ENCODE measurements at places on chromosomes 11 and 22.

GRCh38 chr22:29266564-29267461 is 968 bp downstream of the RHBDD3 start:
- no peak for DNase-seq

DNA sequence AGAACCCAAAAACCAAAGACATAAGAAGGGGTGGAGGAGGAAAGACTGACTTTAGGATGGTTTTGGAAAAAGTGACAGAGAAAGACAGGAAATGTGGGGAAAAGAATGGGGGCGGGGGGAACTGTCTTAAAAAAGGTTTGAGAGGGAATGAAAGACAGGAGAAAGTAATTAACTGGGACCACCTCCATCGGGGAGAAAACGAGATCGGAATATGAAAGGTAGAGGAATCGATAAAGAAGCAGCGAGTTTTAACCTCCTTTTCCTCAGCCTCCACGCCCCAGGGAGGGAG is 524 bp downstream of the MTMR2 start:
- no peak for DNase-seq

DNA sequence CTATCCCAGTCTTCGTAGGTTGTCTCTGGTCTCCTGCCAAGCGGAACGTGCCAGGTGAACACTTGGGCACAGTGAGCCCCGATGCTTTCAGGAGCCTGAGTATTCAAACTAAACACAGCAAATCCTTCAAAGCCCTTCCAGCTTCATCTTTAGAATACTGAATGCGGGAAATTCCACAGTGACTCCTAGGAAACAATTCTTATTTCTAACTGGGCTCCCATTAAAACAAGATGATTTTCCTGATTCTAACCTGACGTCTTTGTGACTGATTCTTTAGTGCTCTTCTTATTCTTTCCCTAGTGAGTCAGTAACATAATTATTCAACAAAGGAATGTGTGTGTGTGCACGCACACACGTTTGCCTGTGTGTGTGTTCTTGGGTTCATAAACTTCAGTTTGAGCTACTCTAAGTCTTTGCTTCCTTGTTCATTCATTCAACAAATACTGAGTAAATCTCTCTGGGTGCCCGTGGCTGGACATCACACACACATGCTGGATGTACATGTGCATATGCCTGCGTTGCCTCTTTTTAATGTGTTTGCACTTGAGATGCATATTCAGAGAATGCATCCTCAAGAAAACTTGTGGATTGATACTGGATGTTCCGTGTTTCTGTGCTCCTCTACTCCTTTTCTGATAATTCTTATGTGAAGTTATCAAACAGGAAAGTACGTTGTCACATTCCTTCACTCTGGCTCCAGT is 134.5 kb downstream of the WNT7B start:
- no peak for DNase-seq

- no peak for DNase-seq
Observed at GRCh38 chr11:63775191-63775590, 6.6 kb upstream of the ZFTA start.

DNA sequence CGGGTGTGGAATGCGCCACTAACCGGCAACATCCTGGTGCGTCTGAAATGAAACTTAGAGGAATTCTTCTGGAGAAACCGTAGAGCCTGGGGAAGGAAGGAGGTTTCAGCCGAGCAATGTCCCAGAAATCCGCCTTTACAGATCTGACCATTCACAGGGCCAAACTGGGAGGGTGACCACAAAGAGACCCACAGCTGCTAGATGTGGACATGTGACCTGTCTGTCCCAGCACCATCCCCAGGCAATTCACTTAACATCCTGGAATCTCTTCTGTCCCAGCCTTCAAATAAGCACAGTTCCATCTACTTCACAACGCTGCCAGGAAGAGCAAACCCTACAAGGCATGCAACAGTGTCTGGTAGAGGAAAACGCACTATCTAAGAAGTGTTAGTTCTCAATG is 9.8 kb downstream of the MCAT start:
- DNase-seq, result no peak

- no peak for DNase-seq
Observed at GRCh38 chr11:122149202-122149601, 33.2 kb upstream of the BLID start.

GRCh38 chr11:11660363-11660740 is 38.5 kb upstream of the GALNT18 start:
- DNase-seq, result no peak

- DNase-seq, result peak; percentile 77
Observed at GRCh38 chr11:128720522-128720985, 26.7 kb downstream of the FLI1 start.

DNA sequence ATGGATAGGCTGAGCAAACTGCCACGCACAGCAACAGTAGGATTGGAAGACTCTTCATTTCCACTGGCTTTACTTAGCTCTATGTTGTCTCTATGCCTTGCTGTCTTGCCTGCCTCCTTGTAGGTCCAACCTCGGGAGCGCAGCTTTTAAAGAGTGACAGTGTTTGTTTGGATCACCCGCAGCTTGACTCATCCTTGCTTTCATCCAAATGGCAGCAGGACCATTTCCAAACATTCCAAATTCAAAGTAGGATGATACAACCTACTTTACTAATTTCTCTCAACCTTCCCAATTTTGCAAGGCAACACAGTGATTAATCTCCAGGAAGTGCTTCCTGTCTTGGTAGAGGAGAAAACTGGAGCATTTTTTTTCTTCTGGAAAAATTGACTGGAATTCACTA is at the start of gene MMP3:
Gene MMP3 (minus strand): TSS at position 121 of the 400 bp plus-strand sequence. CDS start 63 bp downstream, at position 58.
- no peak for DNase-seq

DNA sequence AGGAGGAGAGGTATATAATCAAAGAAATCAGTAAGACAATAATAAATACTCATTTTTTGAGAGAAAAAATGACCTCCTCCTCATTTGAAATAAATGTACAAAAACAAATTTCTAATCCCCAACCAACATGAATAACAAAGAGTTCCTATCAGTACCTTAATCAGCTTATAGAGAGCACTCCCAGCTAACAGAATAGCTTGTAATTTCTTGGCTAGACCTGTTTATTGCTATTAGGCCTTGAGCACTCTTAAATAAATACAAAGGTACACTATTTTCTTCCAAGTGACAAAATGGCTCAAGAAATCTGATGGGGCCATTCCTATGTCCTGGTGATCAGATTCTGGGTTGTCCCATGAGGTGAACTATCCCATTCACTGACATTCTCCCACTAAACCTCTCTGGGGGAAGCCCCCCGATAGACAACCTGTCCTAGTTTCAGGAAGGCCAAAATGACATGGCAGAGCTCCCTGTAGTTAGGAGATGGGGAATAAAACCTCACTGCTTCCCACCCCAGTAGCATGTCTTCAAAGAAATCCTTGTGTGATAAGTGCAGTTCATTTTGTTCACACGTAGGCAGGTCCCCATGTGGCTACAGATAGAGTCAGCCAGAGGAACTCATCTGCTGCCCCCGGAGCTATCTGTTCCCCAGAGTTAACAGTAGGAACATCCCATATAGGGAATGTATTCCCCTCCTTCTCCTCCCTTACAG is 385.7 kb downstream of the SOX6 start:
- no peak for DNase-seq

GRCh38 chr11:43984519-43985385 is 42.3 kb downstream of the C11orf96 start:
- no peak for DNase-seq

DNA sequence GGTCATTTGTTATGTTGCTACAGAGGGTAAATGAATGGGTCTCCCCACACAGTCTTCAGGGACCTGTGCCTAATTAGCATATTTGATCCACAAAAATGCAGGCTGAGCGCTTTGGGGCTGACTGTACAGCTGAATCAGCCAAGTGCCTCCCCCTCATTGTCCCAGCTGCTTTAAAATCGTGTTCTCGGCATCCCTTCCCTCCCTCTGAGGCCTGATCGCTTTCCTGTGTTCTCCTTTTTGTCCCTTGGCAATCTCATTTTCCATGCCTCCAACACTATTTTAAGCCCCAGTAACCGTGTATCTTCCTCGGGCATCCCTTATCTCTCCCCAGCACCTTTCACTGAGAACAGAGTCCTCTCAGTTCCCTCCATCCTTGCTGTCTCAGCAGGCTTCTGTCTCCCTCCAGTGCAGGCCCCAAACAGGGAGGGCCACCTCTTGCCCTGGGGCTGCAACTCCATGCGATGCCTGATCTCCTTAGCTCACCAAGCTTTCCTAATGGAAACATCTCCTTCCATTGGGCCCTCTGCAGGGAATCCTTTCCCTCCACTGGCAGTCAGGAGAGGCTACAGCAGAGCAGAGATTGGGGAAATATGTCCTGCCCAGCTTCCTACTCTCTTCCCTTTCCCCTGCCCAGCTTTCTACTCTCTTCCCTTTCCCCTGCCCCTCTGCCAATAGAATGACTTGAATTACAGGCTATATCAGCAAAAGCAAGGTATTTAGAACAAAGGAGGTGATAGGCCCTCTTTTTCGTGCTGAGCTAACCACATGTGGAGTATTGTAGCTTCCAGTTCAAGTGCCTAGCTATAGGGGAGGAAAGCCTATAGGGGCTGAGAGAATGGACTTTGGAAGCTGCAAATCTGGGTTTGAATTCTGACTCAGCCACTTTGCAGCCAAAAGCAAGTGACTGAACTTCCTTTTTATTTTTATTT is 13.8 kb downstream of the UQCR10 start:
- DNase-seq, result no peak

DNA sequence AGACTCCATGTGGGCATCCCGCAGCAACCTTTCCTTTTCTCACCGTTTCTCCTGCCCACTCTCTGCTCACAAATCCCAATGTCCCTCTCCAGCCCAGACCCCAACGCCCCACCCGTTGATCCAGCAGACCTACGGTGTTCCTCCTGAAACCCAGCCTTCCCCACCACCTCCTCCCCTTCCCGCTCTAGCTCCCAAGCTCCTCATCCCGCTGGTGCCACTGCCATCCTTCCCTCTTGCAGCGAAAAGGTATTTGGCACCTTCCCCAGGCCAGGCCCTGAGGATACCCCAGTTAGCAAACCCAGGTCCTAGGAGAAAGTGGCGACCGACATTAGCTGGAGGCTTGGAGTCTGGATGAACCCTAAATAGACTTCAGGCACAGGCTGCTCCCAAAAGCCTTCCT is 84.0 kb upstream of the RTL6 start:
- no peak for DNase-seq

DNA sequence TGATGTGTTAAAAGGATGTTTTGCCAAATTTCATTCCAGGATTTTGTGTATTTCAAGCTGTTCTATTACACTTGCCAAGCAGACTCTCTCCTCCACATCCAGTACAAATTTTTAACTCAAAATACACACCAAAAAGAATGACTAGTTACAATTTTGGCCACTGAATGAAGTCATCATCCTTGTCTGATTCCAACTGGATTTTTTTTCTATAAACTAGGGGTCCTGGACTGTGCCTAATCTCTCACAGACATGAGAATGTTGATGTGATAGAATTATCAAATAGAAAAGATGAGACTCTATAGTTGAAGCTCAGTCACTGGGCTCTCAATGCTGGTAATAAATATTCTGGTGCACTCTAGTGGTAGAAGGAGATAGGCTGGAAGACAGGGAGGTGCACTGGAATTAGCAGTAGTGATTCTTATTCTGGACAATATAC is 85.8 kb downstream of the FANCF start:
- no peak for DNase-seq

DNA sequence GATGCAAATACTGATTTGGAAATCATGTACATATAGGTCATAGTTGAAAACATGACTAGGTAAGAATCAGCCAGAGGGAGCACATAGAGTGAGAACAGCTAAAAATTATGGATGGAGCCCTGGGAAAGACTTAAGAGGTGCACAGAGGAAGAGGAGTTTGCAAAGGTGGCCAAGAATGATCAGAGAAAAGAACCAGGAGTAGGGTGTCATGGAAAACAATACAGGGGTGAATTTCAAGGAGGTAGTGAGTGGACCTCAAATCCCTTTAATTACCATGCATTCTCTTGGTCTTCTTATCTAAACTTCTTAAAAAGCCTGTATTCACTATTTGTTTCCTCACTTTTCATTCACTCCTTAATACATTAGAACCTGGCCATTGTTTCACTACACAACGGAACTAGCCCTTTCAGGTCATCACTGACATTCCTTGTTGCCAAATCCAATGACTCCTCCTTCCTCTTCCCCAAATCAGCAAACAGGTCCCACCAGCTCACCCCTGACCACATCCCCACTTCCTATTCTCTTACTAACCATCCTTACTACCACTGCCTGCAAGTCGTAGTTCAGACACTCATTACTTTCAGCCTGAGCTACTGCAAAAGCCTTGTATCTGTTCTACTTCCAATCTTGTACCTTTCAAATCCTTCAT is 22.6 kb downstream of the BUD13 start:
- no peak for DNase-seq

- DNase-seq, result no peak
Observed at GRCh38 chr22:49151256-49152126, 676.2 kb downstream of the BRD1 start.

DNA sequence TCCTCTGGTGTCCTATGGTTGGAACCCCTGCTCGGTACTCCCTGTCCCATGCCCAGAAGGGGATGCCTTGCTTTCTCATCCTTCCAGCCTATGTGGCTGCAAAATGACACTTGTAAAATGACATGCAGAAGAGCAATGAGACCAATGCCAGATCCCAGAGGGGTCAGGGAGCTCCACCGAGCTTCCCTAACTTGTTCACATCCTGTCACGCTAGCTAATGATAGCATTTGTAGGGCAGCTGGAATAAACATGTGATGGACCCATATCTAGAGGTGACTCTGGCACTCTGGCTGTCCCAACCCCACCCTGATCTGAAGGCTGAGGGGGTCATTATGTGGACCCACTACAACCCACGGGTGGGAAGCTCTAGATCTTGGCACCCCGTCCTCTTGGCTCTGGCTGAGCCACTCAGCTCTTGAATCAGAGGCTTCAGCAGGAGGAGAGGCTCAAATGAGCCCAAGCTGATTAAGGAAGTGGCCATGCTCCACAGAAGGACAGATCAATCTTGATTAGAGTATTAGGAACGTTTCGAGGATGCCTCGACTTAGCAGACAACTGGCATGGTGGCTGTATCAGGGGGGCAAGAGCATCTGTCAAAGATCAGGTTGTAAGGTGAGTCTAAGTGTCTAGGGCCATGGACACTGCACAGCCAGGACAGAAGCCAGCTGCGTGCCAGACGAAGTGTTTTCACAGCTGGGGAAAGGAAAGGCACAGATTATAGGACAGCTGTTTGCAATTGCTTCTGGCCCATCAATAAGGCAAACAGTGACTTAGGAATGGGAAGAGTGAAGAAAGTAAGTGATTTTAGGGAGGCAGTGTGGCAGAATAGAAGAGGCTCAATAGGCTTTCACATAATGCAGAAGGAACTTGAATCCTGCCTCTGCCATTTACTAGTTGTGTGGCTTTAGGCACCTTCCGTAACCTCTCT is 182.8 kb downstream of the KIRREL3 start:
- DNase-seq, result no peak

GRCh38 chr11:63165706-63166310 is 21.8 kb upstream of the SLC22A24 start:
- DNase-seq, result no peak

DNA sequence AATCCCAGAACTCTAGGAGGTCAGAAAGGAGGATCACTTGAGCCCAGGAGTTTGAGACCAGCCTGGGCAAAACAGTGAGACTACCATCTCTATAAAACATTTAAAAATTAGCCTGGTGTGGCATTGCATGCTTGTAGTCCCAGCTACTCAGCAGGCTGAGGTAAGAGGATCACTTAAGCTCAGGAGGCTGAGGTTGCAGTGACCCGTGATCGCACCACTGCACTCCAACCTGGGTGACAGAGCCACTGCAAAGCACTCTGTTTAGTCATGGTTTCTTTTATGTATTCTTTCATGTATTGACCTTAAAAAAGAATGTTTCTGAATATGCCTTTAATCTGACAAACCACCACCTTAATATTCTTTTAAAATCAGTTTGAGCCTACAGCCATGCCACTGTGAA is 52.2 kb downstream of the BIRC2 start:
- DNase-seq, result no peak

GRCh38 chr11:57475191-57475590 is 14.9 kb downstream of the RTN4RL2 start:
- no peak for DNase-seq

GRCh38 chr11:12989428-12990161 is 19.5 kb upstream of the RASSF10 start:
- no peak for DNase-seq

Data from GM06990 (cell line).